ENCODE measurements at places on chromosomes 4 and X.

GRCh38 chr4:22778547-22779163 is 85.9 kb downstream of the GBA3 start:
- no peak for DNase-seq

DNA sequence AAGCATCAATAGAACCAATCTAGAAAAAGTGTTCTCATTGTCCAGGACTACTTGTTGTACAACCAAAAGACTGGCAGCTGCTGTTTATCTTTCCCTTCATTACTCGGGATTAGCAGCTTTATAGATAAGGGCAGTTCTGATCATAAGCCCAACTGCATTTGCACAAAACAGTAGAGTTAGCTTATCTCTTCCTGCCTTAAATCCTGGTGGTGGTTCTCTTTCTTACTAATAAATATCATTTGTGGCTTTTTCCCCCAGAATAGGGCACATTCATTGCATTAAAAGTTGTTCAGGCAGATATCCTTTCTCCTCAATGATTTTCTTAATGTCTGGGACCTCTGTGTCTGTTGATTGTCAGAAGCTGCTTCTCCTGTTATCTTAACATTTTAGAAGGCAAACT is 20.2 kb upstream of the RRAGB start:
- no peak for DNase-seq

DNA sequence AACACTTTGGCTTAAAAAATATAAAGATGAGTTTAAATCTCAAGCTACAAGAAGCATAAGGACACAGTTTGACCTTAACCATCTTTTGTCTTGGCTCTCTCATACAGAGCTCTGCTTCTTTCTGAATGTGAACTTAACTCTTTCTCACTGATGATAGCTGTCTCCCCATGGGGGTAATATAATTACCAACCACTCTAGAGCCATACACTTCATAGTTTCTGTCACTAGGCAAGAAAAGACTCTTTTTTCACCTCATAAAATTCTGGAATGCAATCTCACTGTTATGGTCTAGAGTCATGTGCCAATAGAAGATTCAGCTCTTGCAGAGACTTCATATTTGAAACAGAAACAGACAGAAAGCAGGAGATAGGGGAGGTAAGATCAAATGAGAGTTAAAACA is 481.7 kb upstream of the AGA start:
- DNase-seq: no peak

DNA sequence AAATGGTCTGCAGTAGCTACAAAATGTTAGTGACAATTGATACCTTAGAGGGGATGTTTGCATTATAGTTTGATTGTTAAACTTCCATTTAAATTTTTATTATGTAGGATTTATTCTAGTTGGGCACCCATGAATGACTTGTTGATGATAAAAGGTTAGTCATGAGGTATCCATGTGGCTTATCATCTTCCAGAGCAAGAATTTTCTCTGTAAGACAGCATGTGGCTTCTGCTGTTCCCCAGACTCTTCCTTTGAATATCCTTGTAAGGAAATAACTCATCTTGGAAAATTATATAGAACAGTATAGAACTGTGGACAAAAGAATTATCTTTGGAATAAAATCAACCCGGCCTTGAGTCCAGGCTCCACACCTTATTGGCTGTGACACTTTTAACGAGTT is 40.1 kb upstream of the KLHL8 start:
- no peak for DNase-seq

DNA sequence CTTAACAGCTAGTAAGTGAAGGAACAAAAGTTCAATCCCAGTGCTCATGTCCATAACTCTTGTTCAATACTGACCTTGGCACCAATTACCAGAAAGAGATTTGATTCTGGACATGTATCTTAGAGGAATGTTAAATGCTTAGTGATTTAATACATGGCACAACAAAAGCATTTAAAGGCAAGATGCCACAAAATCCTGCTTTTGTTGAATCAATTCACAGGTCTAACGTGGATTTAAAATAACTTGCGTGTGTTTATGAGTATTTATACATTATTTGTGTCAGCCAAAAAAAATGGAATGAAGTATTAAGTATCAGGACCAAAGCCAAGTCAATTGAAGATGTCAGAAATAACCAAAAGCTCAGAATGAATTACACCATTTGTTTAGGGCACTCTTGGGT is 85.4 kb upstream of the GIMD1 start:
- DNase-seq: no peak

- no peak for DNase-seq
Measured at GRCh38 chr4:147343692-147344091, 137.2 kb upstream of the EDNRA start.
